Left cardiac atrium (tissue), 4 donors: ENCODE measurements at places on chromosomes 12 and 14. TPM values are rescaled to one million over a fixed set of nuclear protein-coding genes. Genes with fewer than 3 reads are reported as not detected.

ATG14 gene
- total RNA-seq: 8.5 TPM

SLC6A15 gene
- total RNA-seq: 0.56 TPM

SIX6 gene
- not detected for total RNA-seq

KRT79 gene
- total RNA-seq: 0.77 TPM

A2ML1 gene
- 0.44 TPM for total RNA-seq

ADCY6 gene
- 51.5 TPM for total RNA-seq

DNA sequence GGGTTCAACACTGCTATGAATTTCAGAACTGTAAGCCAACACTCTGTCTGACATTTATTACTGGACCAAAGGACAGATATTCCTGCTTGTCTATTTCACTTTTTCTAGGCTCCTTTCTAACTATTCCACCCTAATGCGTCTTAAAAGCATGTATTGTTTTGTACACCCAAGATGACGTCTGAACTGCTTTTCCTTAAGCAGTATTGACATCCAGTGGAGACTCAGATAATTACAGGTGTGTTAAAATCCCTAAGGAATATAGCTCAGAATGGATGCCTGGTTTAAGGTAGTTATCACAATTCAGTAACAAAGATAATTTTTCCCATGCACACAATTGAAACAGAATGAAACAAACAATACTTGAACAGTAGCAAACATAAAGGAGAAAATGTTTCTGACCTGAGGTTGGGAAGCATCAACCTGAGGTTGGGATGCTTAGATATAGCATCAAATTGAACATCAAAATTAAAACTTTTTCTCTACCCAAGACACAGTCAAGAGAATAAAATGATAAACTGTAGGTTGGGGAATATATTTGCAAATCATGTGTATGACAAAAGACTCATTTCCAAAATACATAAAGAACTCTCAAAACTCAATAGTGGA lies 93.7 kb upstream of the PTPRR start:
- no peak for DNase-seq

GRCh38 chr12:28457785-28458184 lies 267.5 kb downstream of the CCDC91 start:
- no peak for DNase-seq

- DNase-seq: no peak
Observed at GRCh38 chr12:121452340-121452984, 52.5 kb downstream of the RNF34 start.

GRCh38 chr12:56599797-56600196 lies 30.3 kb downstream of the BAZ2A start:
- DNase-seq: no peak

DNA sequence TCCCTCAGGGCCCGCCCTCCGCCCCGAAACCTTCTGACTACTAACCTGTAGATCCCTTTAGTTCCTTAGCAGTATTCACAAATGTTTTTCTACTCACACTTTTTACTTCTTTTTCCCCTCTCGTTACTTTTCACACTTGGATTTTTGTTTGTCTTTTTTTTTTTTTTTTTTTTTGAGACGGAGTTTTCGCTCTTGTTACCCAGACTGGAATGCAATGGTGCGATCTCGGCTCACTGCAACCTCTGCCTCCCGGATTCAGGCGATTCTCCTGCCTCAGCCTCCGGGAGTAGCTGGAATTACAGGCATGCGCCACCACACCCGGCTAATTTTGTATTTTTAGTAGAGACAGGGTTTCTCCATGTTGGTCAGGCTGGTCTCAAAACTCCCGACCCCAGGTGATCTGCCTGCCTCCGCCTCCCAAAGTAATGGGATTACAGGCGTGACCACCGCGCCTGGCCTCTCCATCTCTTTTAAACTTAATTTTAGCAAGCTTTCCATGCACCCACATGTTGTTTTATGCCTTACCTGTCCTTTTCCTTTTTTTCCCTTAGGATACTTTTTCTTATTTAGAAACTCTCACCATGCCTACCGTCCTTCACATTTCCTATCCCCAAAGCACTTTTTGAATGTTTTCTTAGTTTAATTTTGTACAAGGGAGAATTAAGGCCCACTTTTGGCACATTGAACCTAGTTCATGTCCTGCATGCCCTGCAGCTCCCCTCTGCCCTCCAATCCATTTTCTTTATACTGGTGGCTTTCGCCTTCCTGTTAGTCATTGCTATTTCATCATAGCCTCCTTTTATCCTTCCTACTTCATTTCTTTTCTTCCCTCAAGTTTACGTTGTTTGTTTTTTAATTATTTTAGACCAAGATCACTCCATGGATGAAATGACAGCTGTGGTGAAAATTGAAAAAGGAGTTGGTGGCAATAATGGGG lies 1.1 kb downstream of the SP1 start:
- DNase-seq: no peak

GRCh38 chr12:118344829-118345228 lies 27.9 kb downstream of the TAOK3 start:
- no peak for DNase-seq

- DNase-seq: peak; percentile 38
Observed at GRCh38 chr12:25797949-25798348, 160.5 kb upstream of the RASSF8 start.
